ENCODE measurements at places on chromosomes 1 and 21. TPM values are rescaled to one million over a fixed set of nuclear protein-coding genes. Genes with fewer than 3 reads are reported as not detected.

Gene NSUN4
- 31.0 TPM for total RNA-seq

Gene ZYG11A
- 0.08 TPM for total RNA-seq

Gene PPIAL4G
- 0.25 TPM for total RNA-seq

Gene MYOM3
- total RNA-seq, result not detected

Gene CD84
- total RNA-seq, result 31.7 TPM

Gene CLEC20A
- not detected for total RNA-seq

Gene S100A7
- not detected for total RNA-seq

Gene FAM131C
- not detected for total RNA-seq

Gene TP73
- not detected for total RNA-seq

Gene KCNT2
- total RNA-seq, result not detected

Gene AKNAD1
- not detected for total RNA-seq

Gene CCDC27
- total RNA-seq, result not detected

Gene HOOK1
- 20.9 TPM for total RNA-seq

Gene KLHDC9
- not detected for total RNA-seq

Gene NBPF6
- total RNA-seq, result not detected

Gene C1orf115
- 0.16 TPM for total RNA-seq

Gene RASSF5
- total RNA-seq, result 213 TPM

Gene CDC7
- 2.7 TPM for total RNA-seq

Gene OR2T11
- total RNA-seq, result not detected

Gene PRRX1
- not detected for total RNA-seq

Gene GABRD
- 0.19 TPM for total RNA-seq

Gene TFAP2E
- 2.2 TPM for total RNA-seq

Gene AMY2A
- total RNA-seq, result not detected

Gene NOTCH2
- 25.5 TPM for total RNA-seq

Gene SH2D5
- not detected for total RNA-seq

Gene HTR1D
- not detected for total RNA-seq

Gene NTMT2
- not detected for total RNA-seq

Gene HES3
- not detected for total RNA-seq

Gene FCGR3A
- 0.98 TPM for total RNA-seq

Gene SPATA17
- not detected for total RNA-seq

Gene OR14K1
- total RNA-seq, result not detected

Gene AADACL4
- not detected for total RNA-seq

Gene WNT4
- not detected for total RNA-seq

Gene RGSL1
- total RNA-seq, result not detected

Gene FCAMR
- not detected for total RNA-seq

Gene KLHL20
- 27.9 TPM for total RNA-seq

Gene BATF3
- total RNA-seq, result not detected

Gene OXCT2
- 0.83 TPM for total RNA-seq

Gene WDR64
- 0.14 TPM for total RNA-seq

Gene IGFN1
- total RNA-seq, result not detected

Gene CAMSAP2
- total RNA-seq, result 2.2 TPM

Gene ACTL8
- not detected for total RNA-seq

Gene PLPPR5
- not detected for total RNA-seq

Gene ASAP3
- 1.0 TPM for total RNA-seq

Gene BEST4
- total RNA-seq, result 1.5 TPM

Gene FLVCR1
- total RNA-seq, result 6.5 TPM

Gene ERICH3
- not detected for total RNA-seq

Gene MSH4
- total RNA-seq, result 0.08 TPM

Gene LYPD8
- total RNA-seq, result not detected

Gene PLA2G2C
- not detected for total RNA-seq

Gene DMRTA2
- not detected for total RNA-seq

Gene TXNIP
- total RNA-seq, result 652 TPM

Gene CLCA4
- not detected for total RNA-seq

Gene NEXN
- total RNA-seq, result 0.17 TPM

Gene SPRR2B
- not detected for total RNA-seq
